AG09319 (cell line): ENCODE measurements at places on chromosomes 3 and 15.

DNA sequence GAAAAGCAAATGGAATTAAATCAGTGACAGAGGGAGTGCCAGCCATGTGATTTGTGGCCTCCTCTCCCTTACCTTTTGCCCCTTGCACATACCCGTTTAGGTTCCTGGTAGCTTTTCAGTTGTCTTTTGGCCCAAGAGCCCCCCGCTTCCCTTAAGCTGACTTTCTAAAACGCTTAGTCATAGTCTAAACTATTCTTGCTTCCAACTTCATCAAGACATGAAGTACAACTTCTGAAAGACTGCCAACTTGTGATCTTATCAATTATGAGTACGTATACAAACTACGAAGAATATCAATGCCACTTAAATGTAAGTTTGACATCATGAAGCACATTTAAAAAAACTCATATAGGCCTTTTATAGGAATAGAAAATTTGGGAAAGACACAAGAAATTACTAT, 61.9 kb downstream of the EIF3J start:
- no peak for DNase-seq

DNA sequence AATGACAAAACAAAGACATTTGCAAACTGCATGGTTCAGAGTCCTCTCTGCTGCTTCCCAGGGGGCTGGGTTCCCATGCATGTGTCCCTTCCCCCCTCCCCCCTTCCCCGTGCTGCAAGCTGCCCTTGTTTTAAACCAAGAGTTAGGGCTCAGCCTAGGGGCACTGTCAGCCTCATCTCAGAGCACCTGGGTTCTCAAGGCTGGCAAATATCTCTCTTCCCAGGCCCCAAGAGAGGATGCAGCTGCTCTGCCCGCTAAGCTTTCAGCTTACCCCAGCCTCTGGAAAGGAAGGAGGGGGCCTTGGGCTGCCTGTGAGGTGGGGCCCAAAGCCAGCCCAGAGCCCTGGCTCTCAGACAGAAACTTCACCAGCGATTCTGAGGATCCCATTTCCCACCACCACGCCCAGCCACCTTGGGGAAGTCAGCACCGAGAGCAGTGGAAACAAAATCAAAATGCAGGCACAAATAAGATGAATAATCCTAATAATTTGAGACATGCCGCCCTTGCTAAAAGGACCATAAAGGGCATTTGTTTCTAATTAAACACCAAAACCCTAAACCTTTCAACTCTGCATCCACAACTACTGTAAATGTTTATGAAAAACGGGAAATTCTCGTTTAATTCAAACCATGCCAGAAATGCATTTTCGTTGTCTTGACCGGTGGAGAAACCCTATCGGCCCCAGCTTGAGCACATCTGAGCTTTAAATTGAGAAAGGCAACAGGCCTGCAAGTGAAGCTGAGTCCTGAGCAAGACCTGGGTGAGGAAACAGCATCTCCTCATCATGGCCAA, 67.7 kb upstream of the WNT5A start:
- peak; percentile 28 for DNase-seq

- peak; percentile 64 for DNase-seq
Observed at GRCh38 chr3:11603628-11604027, 40.1 kb downstream of the VGLL4 start.

GRCh38 chr3:131217296-131217741, 164.3 kb upstream of the NUDT16 start:
- DNase-seq = no peak

GRCh38 chr3:74722211-74722610, 107.8 kb upstream of the CNTN3 start:
- DNase-seq = no peak

GRCh38 chr3:23806534-23807423, 1.0 kb downstream of the UBE2E1 start:
- DNase-seq = no peak

DNA sequence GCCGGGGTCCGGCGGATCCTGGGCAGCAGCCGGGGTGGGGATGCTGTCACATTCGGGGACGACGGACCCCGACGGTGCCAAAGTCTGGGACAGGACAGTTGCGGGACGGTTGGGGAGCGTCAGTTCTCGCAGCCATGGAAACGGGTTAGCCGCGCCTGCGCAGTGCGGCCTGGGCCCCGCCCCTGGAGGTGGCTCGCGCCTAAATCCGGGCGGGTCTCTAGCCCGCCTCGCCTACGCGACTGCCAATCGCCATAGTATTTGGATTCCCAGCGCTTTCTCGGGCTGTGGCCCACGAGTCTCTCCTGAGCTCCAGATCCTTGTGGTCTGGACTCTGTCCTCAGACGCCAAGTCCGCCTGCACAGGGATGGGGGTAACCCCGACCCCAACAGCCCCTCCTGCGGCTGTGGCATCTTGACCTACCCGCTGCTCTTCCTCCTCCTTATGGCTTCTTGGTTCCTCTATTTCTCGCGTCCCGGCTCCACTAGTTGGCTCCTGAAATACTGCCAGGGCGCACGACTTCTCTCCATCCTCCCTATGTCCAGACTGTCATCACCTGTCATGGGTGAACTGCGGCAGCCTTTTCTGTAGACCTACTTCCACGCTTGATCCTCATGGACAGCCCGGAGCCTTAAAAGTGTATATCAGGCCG, at the start of gene ZMYND10:
ZMYND10 (minus strand) TSS at position 147 of the 649 bp plus-strand sequence. CDS start 153 bp downstream, outside the sequence.
- DNase-seq = no peak

DNA sequence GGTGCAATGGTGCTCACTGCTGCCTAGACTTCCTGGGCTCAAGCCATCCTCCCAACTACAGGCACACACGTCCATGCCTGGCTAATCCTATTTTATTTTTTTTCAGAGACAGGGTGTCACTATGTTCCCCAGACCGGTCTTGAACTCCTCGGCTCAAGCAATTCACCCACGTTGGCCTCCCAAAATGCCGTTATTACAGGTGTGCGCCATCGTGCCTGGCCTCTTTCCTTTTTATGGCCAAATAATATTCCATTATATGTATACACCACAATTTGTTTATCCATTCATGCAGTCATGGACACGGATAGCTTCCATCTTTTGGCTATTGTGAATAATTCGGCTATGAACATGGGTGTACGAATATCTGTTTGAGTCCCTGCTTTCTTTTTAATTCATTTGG, 962 bp upstream of the NEK4 start:
- no peak for DNase-seq

DNA sequence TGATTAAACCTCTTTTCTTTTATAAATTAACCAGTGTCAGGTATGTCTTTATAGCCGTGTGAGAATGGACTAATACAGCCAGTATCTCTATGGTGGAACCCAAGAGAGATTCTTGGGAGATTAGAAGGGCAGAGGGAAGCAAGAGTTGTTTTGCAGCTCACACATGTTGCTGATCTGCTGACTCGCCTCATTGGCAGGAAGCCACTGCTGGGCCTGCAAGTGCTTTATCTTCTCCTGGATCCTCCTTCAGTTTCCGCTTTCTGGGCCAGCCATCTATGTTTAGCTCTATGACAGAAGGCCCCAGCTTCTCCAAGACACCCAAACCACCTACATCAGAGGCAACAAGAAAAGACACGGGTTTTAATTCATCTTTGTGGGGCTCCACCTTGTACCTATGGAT, 23.4 kb upstream of the GALNT15 start:
- DNase-seq = peak; percentile 74

GRCh38 chr3:77068808-77069207, 28.9 kb downstream of the ROBO2 start:
- no peak for DNase-seq

DNA sequence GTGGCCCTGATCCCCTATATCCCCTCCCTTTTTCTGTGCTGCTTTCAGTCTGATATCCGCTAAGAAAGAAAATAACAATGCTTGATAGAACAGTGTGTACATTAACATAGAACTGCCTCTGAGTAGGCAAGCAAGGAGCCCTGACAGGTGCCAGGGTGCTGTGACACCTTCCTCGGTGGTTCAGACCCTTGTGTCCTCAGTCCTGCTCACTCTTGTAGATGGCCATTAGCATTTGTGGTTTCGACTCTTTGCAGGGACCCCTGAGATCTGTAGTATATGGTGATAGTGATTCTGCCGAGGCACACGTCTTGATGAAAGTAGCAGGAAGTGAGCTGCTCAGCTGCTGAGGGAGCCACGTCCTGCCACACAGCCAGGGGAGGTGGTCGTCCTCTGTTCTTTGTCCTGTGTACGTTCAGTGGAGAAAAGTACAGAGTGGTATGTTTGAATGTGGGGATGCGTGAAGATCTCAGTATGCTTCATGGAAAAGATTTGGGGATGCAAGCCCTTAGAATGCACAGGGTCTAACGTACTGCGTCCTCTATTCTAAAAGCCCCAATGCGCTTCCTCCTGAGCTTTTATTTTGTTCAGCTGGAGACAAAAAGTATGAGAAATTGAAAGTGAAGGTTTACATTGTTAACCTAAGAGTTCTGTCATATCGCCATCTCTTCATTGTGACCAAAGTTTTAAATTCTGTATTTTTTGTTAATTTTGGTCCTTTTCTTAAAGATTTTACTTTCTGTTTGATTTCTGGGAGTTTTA, 35.4 kb downstream of the PXYLP1 start:
- DNase-seq = no peak

- DNase-seq = no peak
Observed at GRCh38 chr3:111751961-111752360, 107.1 kb upstream of the PHLDB2 start.

- no peak for DNase-seq
Observed at GRCh38 chr15:28967066-28967465, 81.3 kb downstream of the APBA2 start.

DNA sequence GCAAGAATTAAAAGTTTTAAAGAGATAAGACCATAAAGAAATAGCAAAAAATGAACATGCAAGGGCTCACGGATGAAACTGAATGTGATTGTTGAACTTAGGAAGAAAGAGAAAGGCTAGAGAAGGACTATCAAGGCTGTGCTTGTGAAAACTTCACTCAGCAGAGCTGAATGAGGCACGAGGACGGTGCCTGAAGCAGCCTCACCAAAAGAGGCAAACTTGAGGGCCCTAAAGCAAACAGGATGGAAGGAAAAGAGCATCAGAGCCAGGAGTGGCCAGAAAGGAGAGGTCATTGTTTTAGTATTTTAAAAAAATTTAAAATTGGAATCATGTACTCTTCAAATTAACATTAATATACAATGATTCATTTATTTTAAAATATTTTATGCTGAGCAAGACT, 191.2 kb upstream of the SOX14 start:
- no peak for DNase-seq

GRCh38 chr15:65920121-65920520, 50.8 kb downstream of the RAB11A start:
- no peak for DNase-seq

GRCh38 chr3:171375666-171376595, 84.3 kb downstream of the TNIK start:
- no peak for DNase-seq

DNA sequence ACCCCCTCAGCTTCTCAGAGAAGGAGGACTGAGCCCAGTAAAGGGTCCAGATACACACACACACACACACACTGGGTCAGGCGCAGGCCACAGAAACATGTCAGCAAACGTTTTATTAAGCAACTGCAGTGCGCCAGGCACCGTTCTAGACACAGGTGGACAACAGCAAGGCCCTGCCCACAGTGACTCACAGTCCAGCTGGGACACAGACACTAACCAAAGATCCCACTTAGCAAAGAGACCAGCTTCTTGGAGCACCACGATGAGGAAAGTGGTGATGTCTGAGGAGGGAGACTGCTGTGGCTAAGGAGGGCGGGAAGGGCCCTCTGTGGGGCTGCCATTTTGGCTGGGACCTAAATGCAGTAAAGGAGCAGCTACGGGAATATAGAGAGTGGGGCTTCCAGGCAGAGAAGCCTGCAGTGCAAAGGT, 2.8 kb upstream of the VILL start:
- DNase-seq = no peak

DNA sequence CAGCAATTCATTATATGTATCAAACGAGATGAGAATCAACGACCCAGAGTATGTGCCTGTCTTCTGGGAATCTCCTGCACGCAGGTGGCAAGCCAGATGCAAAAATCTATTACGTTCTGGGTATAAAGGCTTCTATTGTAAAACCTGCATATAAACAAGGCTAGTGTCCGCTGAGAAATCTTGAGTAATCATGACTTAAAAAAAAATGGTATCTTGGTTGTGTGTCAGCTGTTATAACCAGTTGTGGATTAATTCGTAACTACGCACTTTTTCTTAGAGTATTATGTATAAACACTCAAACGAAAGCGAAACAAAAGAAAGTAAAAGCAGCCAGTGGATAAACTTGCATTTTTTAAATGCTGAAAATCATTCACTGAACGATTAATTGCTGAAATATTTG, 509.1 kb downstream of the RSL24D1 start:
- no peak for DNase-seq
